ENCODE measurements at places on chromosomes 2 and 18.

GRCh38 chr2:230411570-230412370 lies 4.2 kb upstream of the SP100 start:
- DNase-seq, result peak; percentile 36

GRCh38 chr18:245282-245847 lies 22.5 kb downstream of the THOC1 start:
- DNase-seq, result no peak

DNA sequence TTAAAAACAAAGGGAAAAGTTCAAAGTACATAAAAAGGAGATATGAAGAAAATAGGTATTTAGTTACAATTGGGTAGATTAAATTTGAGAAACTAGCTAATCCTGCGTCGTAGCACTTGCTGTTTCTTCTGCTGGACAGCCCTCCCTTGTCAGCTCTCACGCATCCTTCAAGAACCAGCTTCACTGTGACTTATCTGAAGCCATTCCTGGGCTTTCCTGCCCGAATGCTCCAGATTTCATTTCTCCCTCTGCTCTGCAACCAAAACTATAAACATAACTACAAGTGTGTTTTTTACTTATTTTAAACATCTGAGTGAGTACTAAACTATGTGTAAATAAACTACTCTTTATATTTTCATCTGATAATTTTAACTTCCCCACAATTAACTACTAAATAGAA lies 149.2 kb downstream of the MTCL1 start:
- no peak for DNase-seq

DNA sequence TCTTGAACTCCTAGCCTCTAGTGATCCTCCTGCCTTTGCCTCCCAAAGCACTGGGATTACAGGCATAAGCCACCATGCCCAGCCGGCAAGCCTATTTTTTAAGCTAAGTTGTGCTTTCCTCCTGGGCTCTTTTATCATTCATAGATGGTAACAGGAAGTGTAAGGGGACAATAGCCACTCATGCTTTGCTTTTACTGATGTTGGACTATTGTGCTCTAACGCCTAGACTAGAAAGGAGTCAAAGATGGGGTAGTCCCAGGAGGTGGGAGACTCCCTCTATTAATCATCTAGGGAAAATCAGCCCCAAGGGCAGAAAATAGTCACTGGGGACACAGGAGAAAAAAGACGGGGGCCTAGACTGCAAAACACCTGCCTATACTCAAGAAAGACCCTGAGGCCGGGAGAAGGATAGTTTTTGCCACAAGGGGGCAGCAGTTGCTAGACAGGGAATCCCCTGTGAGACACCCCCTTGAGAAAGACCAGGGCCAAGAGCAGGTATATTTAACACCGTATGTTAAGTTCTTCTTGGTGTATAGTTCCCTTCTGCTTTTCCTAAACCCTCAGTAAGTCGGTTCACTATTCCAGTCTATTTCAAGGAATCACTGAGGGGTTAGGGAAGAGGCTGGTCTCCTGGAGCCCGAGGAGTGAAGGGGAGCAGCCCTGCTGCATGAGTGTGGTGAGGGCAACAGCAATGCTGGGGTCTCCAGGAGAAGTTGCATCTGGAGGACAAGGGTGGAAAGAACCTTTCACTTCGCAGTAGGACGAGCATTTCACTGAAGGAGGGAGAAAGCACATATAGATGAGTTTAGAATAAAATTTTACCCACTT lies 2.1 kb upstream of the CXCR1 start:
- DNase-seq, result peak; percentile 60

DNA sequence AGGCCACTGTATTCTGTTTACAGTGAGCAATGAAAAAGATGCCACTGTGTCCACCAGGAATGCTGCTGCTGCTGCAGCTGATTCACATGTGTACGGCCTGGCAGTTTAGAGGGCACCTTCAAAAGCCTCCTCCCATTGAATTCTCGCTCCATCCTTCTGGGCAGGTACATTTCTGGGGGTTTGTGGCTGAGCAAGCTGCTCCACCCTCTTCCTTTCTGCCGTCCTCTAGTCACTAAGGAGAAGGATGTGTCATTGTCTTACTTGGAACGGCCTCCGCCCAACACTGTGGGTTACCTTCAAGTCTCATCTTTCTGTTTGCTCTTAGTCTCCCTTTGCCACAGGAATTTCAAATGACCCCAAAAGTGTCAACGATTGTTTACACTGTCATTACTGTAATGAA lies 182.0 kb downstream of the ZBTB7C start:
- DNase-seq, result no peak

GRCh38 chr2:84697895-84698294 lies 181.6 kb downstream of the DNAH6 start:
- no peak for DNase-seq

- DNase-seq, result no peak
Measured at GRCh38 chr2:143528021-143528420, 398.8 kb downstream of the ARHGAP15 start.

DNA sequence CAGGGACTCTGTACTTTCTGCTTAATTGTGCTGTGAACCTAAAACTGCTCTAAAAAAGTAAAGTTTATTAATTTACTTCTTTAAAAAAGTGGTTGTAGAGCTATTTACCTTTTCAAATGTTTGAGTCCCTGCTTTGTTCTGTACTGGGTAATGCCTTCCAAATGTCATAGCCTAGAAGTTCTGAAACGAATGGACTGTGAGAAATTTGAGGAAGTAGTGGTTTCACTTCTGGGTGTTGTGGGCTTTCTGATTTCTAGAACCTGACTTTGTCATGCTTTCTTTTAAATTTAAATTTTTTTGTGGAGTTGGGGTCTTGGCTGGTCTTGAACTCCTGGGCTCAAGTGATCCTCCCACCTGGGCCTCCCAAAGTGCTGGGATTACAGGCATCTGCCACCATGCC lies 44.6 kb downstream of the SMAD4 start:
- DNase-seq, result no peak

DNA sequence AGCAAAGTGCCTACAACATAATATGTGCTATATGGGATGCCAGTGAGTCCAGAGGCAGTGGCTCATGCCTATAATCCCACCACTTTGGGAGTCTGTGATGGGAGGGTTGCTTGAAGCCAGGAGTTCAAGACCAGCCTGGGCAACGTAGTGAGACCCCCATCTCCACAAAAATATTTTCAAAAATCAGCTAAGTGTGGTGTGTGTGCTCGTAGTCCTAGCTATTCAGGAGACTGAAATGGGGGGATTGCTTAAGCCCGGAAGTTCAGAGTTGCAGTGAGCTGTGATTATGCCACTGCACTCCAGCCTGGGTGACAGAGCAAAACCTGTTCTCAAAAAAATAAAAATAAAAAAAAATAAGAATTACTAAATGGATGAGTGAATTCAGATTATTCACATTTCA lies 23.4 kb downstream of the OTX1 start:
- no peak for DNase-seq

GRCh38 chr2:101806123-101806522 lies 108.6 kb downstream of the MAP4K4 start:
- DNase-seq, result no peak

GRCh38 chr2:96144481-96145035 lies 682 bp downstream of the DUSP2 start:
- peak; percentile 37 for DNase-seq

GRCh38 chr2:128302744-128303067 lies 16.0 kb downstream of the HS6ST1 start:
- no peak for DNase-seq

- no peak for DNase-seq
Measured at GRCh38 chr2:106165029-106165428, 29.1 kb downstream of the UXS1 start.

DNA sequence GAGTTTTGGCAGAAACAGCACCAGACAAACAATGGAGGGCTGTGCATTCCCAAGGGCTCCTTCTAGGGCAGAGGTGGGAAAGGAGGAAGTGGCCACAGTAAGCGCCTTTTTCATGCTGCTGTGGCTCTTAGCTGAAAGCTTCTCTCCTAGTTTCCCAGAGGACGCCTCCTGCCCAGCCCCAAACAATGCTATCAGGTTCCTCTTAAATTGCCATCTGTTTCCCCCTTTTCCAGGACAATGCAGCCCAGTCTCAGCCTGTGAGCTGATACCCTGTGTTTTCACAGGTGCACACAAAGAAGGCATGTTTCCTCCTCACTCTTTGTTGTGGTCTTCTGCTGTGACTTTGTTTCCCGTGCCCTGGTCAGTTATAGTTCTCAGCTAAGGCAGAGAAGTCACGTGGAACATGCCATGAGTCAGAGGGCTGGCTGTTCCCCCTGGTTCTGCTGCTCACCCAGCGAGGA lies 5.4 kb upstream of the FAM124B start:
- no peak for DNase-seq

- no peak for DNase-seq
Measured at GRCh38 chr2:163551616-163552373, 184.0 kb downstream of the FIGN start.

DNA sequence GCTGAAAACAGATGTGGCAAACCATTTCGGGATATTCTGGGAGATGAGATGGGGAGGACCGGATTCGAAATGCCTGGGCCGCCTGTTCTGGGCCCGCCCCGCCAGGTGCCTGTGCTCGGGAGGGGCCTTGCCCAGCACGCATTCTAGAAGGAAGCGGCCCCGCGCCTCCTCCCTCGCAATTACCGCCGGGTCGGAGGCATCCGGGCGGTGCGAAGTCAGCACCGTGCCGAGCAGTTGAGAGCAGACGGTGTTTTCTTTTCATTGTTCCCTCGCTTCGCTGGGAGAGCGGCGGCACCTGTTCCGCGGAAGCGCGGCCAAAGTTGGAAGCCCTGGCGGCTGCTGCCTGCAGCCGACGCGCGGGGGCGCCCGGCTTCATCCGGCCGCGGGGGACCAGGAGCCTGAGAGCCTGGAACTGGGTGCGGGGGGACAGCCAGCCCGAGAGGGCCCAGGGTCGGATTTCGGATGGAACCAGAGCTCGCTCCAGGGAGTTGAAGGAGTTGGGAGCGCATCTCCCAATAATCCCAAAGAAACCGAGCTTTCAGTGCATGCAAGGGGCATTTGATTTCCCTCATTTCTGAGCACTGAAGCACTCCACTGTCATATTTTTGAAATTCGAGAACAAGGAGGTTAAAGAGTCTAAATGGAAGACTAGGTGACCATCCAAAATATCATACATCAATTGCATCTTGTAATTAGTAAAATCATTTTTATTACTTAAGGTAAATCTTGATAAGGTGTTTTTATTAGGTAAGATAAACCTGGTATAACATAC lies 241.8 kb upstream of the RAB12 start:
- no peak for DNase-seq

All from activated gamma-delta T cell treated with anti-CD3 and anti-CD28 coated beads, Interleukin-2, amount 50 U/mL, for 16 hours (primary cell).